IPS DF 19.7 (cell line): ENCODE measurements at places on chromosomes 1 and 21.

- DNase-seq, result no peak
Measured at GRCh38 chr1:66375125-66375524, 158.8 kb upstream of the SGIP1 start.

DNA sequence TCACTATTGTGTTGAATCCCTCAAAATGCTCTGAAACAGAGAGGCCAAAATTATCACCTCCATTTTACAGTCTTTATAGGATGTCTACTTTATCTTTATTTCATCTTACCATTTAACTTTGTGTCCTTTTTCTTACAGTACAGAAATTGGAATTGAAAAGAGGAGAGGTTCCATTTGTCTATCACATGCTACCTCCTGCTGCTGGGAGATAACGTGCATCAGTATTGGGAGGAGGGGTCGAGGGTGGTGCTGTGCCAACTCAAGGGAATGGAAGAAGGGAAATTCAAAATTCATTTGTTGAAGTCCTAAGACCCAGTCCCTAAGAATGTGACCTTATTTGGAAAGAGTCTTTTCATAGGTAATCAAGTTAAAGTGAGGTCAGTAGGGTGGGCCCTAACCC, 85.3 kb downstream of the HHIPL2 start:
- DNase-seq, result no peak

DNA sequence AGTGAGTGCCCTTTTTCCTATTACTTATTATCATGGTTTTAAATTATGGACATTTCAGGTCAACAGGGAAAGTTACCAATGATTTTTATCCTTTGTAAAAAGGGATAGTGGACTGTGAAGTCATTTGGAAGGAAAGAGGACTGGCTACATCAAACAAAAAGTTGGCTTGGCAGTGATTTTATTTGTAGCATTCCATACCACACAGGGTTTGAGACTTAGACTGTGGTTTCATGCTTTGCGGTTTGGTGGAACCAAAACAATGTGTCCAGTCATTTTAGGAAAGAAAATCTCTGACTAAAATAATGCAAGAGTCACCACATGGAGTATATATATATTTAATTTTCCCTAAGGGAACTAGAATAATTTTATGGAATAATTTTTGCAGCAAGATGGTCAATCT, 239.5 kb downstream of the HMCN1 start:
- no peak for DNase-seq

DNA sequence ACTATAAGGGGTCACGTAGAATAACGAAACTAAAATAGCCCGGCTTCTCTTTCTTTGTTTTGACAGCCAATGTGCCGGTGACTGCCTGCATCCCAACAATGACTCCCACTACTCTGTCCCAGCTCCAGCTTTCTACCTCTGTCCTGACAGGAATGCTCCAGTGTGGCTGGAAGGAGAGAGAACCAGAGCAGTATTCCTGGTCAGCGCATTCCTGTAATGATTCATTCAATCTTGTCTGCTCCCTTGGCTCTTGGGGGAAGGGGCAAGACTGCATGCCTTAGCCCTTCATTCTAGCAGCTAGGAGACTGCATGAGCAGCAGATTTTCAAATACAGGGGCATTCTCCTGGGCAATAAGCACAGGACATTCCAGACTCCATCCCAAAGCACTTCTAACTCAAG, 132.1 kb upstream of the PRMT6 start:
- DNase-seq, result peak; percentile 25

- DNase-seq, result no peak
Measured at GRCh38 chr1:162035241-162035640, 11.6 kb upstream of the OLFML2B start.

GRCh38 chr1:4603295-4604110, 50.9 kb upstream of the AJAP1 start:
- DNase-seq, result no peak

GRCh38 chr1:228101614-228101993, 1.5 kb downstream of the C1orf35 start:
- no peak for DNase-seq

GRCh38 chr1:181142096-181142958, 53.8 kb downstream of the IER5 start:
- no peak for DNase-seq

DNA sequence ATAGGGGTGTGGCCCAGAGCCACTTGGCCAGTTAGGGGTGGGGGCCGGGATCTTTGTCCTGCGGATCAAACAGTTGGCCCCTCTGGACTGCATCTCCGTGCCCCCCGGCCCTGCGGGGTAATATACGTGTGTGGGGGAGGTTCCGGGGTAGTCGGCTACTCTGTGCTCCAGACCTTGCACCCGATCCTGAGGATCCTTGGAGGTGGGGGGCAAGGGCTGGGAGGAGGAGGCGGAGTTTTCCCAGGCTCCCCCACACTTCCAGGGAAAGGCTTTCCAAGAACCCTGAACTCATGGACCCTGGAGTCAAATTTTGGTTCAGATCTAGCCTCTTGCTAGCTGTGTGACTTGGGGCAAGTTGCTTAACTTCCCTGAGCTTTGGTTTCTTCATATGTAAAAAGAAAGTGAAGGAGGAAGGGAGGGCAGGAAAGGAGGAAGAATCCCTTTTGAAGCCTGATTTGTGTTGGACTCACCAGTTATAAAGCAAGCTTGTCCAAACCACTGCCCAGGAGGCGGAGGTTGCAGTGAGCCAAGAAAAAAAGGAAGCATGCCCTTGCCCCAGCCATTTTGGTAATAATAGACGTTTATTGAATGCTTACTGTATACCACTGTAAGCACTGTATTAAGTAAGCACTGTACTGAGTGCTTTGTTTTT, 686 bp downstream of the MIIP start:
- DNase-seq, result no peak

- no peak for DNase-seq
Measured at GRCh38 chr21:45148316-45148990, 74.1 kb downstream of the ADARB1 start.

DNA sequence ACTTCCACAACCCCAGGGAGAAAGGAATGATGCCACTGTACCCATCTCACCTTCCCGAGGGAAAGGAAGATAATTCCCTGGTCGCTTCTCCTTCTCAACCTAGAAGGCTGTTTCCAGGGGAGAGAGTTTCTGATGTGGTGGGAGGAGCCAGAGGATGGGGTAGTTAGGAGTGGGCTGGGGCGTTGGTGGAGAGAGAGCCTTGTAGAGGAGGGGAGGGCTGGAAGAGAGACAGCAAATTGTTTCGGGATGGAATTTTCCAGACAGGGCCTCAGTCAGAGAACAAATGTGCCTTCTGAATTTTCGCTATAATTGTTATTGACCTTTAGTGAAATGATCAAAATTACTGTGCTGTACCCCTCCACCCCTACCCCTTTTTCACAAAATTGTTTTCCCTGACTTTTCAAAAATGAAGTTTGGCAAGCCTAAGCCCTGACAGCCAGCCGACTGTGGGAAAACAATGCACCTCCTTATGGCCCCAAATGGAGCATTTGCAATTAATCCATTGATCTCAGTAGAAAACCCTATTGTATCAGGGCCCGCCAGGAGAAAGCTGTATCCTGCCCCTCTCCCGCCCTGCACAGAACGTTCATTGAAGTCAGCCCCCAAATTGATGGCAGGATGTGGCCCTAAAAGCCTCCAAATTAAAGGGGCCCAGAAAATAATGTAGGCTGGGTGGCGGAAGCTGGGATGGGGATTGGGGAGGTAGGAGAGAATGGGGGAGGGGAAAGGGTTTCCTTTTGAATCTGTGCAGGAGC, 69.1 kb upstream of the JUN start:
- DNase-seq, result no peak

DNA sequence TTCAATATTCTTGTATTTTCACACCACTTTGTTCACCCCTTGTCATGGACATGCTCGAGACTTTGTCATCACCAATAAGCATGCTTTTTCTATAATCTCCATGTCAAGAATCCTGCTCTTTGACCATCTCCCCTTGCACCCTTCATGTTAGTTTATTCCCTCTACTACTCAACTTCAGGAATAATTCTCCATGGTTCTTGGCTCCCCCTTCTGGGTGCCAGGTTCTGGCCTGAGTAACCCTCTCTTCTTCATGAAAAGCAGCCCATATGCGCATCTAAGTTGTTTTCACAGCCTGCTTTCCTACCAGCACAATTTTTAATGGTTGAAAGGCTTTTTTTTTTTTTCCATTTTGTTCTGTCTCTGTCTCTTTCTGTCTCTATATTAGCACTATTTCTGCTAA, 160.7 kb downstream of the LEPR start:
- DNase-seq, result no peak

GRCh38 chr1:242402956-242403355, 121.5 kb downstream of the PLD5 start:
- DNase-seq, result no peak

DNA sequence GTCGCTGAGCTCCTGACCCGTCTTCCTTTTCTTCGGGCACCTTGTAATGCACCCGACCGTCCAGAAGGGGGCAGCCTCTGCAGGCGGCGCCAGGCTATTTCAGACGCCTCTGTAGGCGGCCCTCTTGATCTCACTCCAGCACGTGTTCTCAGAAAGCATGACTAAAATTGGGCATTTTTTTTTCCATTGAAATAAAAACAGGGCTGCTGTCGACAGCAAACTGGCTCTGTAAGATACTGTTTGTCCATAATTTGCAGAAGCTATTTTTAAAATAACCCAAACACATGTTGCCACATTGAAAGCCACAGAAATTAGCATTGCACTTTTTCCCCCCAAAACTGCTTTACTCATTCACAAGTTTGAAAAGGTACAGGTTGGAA, 78.0 kb downstream of the STUM start:
- no peak for DNase-seq

DNA sequence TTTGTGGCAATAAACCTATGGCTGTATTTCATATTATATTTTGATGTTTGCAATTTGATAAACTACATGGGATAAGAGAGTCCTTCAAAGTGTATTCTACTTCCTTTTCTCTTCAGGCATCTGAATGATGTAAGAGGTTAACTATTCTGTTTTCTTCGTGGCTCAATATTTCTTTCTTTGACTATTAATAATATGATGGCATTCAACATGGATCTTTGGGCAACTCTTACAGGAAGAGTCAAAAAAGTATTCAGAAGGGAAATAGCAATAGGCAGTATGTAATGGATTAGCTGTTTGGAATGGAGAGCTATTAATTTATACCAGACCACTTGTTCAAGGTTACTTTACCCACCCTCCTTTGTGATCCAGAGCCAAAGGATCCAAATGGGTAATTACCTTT, 74.4 kb downstream of the HMCN1 start:
- DNase-seq, result no peak

- no peak for DNase-seq
Measured at GRCh38 chr1:61081686-61082310, 563 bp upstream of the NFIA start.

DNA sequence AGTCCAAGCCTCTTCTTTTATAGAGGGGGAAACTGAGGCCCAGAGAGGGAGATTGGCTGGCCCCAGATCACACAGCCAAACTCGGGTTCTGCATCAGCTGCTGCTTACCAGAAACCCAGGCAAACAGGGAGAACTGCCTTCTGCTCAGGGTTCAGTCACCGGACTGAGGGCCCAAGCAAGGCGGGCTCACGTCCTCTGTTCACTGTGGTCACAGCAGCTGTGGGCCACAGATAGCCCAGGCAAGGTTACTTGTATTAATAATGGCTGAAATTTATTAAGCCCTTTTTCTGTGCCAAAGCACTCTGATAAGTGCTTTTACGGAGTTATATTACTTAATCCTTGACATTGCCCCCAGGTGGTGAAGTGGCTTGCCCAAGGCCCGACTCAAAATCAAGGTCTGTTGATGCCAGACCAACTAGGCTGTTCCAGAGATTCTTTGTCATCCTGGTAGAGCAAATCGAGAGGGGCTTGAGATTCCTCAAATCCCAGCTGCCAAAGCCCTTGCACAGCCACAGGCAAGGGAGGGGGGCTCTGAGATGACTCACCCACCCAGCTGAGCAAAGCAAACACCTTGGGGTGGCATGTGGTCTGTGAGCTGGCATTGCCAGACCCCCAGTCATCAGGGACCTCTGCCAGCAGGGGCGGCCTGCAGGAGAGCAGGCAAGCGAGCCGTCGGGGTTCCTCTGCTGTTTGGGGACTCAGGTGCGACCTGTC, 36.5 kb downstream of the EPHB2 start:
- DNase-seq, result no peak

DNA sequence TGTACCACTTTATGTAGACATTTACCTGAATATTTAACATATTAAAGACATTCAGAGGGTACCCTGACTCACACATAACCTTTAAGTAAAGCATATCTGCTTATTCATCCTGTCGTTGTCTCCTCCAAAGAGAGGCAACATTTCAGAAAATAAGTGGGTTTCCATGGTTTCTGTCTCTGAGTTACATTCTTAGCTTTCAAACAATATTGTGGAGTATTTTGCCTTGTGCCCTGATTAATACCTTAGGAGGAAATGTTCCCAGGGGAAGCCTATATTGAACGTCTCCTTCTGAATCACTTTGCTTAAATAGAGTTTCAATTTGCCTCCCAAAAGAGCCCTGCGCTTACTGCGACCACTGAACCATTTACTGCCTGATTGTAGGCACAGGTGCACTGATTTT, 26.1 kb downstream of the PALMD start:
- no peak for DNase-seq

DNA sequence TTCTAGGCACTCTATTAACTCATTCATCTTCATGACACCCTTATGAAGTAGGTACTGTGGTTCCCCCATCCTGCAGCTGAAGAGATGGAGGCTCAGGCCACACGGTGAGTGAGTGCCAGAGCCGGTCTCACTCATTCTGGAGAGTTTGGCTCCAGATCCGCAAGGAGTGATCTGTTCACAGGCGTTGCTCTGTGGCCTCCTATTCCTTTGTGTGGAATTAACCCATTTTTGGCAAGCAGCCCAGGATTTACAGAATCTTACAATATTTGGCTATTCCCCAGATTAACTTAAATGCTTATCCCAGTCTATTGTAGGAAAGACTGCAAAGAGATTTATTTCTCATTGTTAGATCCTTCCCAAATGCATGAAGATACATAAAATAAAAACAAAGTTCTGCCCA, 29.6 kb downstream of the KIAA0040 start:
- DNase-seq, result no peak

DNA sequence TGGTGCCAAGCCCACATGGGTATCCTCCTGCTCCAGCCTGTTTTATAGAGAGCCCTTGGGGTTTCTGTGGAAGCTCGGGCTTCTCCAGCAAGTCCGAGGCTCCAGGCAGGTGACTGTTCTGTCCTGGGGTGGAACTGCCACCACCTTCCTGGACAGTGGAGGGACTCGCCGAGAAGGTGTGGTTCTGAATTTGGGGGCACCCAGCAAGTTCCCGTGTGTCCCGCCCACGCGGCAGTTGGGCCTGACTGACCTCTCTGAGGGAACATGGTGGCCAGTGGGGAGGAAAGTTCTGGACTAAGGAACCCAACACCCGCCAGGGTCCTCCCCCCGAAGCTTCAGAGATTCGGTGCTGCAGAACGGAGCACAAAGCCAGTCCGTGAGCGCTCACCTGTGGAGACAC, 158.1 kb upstream of the C1orf174 start:
- no peak for DNase-seq

DNA sequence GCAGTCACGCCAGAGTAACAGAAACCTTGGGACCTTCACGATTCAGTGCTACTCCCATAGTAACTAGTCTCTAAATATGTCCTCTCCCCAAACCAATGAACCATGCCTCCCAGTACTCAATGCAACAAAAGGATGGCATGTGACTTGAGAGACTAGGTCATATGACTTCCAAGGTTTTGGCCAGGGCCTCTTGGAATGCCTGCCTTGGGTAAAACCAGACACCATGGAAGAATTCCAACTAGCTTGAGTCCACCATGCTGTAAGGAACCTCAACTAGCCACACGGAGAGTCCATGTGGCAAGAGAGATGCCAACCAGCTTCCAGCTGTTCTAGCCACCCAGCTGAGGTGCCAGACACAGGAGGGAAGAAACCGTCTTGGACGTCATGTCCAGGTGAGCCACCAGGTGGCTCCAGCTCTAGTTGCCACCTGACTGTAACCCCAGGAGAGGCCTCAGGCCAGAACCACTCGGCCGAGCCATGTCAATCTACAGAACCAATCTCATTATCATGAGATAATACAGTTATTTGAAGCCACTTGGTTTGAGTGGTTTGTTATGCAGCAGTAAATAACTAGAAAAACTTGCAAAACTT, 115.0 kb downstream of the SYF2 start:
- peak; percentile 35 for DNase-seq
